ENCODE measurements at places on chromosomes 16 and 17.
A peak's percentile ranks its signal among the peaks of the same experiment; 100 is the strongest.

- no peak for DNase-seq
Observed at GRCh38 chr17:18263885-18264682, 3.6 kb downstream of the MIEF2 start.

DNA sequence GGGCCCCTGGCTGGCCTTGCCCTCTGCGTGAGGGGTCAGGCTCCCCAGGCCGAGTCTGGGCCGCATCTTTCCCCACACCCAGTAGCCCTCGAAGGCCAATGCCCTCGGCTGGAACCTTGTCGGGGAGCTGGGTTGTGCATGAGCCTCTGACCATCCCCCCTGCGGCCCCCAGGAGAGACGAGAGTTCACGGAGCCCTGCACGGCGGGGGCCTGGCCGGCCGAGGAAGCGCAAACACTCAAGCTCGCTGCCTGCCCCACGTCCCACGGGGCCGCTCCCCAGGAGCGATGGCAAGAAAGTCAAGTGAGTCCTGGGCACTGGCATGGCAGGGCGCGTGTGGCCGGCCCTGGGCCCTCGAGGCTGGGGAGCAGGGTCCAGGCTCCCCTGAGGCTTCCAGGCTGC is 57.3 kb downstream of the BAHCC1 start:
- no peak for DNase-seq

- no peak for DNase-seq
Observed at GRCh38 chr16:52994942-52995341, 57.8 kb downstream of the CHD9NB start.

DNA sequence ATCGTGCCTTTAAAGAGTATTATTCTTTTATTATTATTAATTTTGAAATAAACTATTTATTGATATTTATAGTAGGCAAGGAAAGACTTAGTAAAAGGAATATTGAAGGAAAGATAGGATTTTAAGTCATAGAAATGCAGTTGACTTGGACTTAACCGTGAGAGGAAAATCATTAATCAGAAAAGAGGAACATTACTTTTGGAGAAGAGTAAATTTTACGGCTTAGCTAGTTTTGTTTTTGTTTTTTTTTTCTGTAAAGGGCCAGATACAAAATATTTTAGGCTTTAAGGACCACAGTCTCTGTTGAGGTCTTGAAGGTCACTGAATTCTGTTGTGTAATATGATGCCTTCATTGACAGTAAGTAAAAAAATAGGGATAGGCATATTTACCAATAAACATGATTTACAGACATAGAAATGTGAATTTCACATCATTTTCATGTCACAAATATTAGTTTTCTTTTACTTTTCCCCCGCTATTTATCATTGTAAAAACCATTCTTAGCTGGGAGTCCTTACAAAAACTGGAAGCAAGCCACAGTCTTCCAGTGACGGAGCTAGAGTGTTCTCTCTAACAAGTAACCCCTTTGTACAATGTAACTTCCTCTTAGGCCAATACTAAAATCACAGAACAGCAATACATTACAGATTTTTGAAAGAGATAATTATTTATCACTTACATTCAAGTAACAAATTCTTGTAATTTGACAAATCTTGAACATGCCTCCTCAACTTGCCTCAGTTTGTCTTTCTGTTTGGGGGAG is 2.3 kb upstream of the KCNJ16 start:
- DNase-seq, result no peak

GRCh38 chr17:45307290-45308015 is 9.4 kb downstream of the MAP3K14 start:
- DNase-seq, result no peak

GRCh38 chr16:9176547-9177418 is 85.3 kb downstream of the HAPSTR1 start:
- no peak for DNase-seq

DNA sequence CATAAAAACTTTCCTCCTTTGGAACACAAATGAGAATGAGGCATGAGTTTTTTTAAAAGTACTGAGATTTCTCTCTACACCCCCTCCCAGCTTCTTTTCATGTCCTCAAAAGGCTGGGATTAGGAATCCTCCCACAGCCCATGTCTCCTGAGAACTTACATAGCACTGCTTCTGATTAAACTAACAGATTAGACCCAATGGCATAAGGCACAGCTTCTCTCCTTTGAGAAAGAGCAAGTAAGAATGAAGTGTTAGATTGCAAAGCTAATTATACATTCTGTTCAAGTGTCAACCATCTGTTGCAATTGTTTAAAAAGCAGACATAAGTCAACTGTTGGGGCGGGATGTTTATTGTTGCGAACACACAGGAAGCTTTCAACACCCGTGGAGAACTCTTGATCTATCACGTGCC is 715.1 kb downstream of the CDH11 start:
- no peak for DNase-seq

- no peak for DNase-seq
Observed at GRCh38 chr16:50989047-50989446, 162.0 kb downstream of the SALL1 start.

DNA sequence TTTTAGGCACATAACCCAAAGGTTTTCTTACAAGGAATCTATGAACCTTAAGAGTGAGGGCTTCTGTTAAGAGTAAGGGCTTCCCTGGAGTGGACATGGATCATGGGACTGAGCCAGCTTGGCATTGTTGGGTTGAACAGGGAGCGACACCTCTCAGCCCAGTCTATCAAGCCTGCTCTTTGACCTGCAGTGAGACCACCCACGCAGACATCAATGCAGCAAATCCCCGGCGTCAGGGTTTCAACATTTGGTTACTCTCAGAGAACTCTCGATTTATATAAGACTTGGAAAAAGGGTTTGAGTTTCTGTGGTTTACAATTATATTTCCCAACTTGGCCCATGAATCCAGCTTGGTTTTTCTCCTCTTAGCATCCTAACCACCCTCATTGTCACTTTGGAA is 299.9 kb downstream of the WWOX start:
- DNase-seq, result no peak

- no peak for DNase-seq
Observed at GRCh38 chr17:65198653-65199382, 61.6 kb downstream of the RGS9 start.

DNA sequence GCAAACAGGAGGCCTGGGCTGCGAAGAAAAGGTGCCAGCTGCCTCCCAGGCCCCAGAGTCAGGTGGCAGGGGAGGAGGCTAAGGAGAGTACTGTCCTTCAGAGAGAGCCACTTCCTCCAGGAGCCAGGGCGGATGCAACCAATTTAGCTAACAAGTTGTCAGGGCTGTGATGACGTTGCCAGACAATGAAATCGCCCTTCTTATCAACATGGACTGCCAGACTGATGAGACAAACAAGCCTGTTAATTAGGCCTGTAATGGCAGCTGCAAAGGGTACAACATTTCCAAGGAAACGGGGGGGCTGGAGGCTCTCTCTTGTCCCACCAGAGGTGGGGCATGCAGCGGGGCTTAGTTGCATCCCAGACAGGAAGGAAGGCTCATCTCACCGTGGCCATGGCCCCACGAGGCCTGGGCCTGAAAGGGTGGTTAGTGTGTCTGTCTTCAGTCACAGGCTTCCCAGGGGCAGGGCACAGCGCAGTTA is 111.8 kb downstream of the SDK2 start:
- no peak for DNase-seq

DNA sequence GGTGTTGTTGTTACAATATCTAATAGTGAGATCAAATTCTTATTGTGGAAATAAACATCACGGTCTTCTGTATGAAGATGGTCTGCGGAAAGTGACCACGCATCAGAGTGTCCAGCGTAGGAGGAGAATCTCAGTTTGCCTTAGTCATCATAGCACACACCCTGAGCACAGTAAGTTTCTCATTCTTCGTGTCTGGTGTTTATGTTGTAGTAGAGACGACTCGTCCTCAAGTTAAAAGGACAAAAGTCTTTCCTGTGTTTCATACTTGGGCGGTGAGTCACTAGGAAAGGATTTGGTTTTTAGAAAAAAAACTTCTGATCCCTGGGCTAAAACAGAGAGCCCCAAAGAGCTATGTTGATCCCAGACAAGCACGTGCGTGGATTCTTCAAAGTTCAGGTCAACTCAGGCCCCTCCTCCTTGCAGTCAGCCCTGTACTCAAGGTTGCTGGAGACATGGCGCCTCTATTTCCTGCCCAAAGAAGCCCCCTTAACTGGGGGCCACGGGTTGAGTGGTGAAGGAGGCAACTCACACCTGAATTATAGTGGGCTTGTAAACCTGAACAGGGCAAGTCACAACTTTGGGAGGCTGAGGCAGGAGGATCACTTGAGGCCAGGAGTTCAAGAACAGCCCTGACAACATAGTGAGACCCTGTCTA is 170.4 kb downstream of the ZFHX3 start:
- DNase-seq, result no peak

- DNase-seq, result no peak
Observed at GRCh38 chr17:59441464-59442096, 110.1 kb downstream of the YPEL2 start.

GRCh38 chr17:72287586-72287985 is 166.8 kb downstream of the SOX9 start:
- DNase-seq, result no peak

GRCh38 chr16:7653746-7654461 is 321.3 kb downstream of the RBFOX1 start:
- no peak for DNase-seq

- DNase-seq, result peak; percentile 76
Observed at GRCh38 chr17:10059684-10060211, 138.7 kb downstream of the GAS7 start.

GRCh38 chr17:71842986-71843385 is 277.8 kb upstream of the SOX9 start:
- DNase-seq, result no peak

- no peak for DNase-seq
Observed at GRCh38 chr17:32481193-32481592, 5.6 kb upstream of the CDK5R1 start.

DNA sequence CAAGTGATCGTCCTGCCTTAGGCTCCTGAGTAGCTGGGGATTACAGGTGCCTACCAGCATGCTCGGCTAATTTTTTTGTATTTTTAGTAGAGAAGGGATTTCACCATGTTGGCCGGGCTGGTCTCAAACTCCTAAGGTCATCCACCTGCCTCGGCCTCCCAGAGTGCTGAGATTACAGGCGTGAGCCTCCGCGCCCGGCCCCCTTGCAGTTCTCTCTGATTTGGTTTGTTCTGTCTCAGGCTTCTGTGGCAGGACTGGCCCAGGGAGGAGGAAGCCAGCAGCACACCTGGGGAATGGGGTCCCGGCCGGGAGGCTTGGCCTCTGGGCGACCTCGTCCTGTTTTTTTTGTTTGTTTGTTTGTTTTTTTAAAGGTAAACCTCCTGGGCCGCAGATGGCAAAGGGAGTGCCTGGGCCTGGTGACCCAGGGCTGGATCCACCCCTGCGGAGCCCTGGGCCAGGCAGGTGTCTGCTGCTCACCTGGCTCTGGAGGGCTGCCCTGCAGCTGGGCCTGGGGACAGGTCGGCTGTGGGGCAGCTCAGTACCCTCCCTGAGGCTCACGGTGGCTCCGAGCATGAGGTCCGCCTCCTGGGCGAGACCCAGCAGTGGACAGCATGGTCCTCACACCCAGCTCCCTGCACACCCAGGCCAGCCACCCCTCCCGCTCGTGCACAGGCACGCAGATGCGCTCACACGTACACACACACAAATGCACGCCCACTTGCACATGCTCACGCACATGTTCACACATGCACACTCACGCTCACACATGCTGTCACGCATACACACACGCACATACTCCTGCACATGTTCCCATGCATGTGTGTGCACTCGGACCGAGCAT is 3.3 kb upstream of the NUDT16L1 start:
- no peak for DNase-seq

DNA sequence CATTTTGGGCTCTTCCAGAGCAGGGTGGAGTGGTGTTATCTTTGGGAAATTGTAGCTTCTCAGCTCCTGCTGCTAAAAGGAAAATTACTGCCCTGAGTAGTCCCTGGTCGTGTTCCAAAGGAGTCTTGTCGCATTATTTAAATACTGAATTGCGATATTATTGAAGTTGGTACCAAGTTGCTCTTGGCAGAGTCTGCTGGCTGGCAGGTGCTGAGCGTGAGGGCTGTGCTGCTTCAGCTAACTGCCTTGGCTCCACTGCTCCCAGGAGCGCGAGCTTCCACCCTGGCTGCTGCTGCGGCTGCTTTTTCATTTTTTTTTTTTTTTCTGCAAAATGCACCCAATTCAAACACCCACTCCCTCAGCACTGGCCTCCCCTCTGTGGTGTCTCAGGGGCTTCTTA is 289.8 kb downstream of the MAF start:
- no peak for DNase-seq

DNA sequence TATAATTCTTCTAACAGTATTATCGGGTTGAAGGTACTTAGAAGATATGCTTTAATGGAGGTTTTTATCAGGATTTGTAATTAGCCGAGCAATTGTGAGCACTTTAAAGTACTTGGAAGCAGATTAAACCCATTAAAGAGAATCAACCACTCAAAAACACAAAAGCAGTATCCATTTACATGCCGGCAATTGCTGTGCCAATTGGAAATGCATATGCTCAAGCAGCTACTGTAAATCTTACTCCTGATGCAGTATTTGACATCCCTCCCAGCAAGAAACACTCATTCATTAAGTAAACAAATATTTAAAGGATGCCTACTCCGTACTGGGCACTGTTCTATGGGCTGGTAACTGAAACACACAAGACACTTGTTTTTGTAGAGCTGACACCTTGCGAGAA is 11.4 kb upstream of the CCL1 start:
- no peak for DNase-seq

DNA sequence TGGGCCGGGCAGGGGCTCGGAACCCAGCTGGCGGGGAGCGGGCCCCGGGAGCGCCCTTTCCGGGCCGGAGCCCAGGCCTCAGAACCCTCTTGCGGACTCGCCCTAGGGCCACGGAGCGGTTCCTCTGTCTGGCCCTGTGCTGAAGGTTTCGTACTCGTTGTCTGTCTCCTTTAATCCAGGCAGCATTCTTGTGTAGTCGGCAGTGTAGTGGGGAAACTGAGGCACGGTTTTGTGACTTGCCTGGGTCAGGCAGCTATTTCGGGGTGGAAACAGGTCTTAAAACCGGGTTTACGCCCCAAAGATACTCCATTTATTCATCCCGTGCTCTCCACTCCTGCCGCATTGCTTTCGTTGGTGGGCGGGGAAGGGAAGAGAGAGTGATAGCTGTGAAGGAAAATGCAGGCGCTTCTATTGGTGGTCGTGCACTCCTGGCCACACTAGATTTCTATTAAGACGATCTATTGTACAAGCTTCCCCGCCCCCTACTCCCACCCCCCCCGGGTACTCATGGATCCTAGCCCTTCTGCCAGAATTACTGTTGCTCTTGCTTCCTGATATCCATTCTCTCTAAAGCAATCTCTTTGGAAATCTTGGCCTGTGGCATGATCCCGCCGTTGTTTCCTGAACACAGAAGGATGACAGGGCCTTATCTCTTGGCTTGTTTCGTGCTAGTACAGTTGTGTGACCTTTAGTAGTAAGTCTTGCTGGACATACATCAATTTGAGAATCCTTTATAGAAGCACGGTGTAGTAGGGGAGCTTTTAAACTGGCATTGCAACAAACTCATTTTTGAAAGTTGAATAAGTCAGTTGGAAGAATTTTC is 751 bp downstream of the DCAF7 start:
- no peak for DNase-seq

- no peak for DNase-seq
Observed at GRCh38 chr17:62628831-62629555, 1.5 kb downstream of the MRC2 start.
